Uterus (tissue), 4 donors: ENCODE measurements at places on chromosomes 3 and 15.

DNA sequence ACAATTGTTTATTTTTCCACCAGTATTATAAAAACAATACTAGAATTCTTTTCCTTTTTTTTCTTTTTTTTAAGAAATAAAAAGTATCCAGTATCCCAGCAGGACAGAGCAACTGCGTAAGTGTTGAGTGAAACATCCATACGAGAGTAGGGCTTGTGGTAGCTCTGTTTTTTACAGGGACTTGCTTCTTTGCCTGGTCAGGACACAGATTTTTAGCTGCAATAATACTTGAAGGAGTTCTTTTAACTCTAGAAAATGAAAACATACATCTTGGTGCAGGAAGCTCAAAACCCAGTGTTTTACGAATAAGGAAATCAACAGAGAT, 297.7 kb upstream of the NR2E3 start:
- no peak for DNase-seq

- DNase-seq = no peak
Observed at GRCh38 chr15:96089405-96090058, 241.0 kb upstream of the NR2F2 start.

DNA sequence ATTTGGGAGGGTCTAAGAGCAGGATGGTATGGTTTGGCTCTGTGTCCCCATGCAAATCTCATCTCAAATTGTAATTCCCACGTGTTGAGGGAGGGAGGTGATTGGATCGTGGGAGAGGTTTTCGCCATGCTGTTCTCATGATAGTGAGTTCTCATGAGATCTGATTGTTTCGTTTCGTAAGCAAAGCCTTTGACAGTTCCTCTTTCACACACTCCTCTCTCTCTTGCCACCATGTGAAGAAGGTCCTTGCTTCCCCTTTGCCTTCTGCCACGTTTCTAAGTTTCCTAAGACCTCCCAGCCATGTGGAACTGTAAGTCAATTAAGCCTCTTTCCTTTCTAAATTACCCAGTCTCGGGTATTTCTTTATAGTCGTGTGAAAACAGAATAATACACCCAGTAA, 553.7 kb downstream of the TAFA4 start:
- no peak for DNase-seq

- DNase-seq = no peak
Observed at GRCh38 chr15:67199391-67199790, 55.1 kb downstream of the AAGAB start.

DNA sequence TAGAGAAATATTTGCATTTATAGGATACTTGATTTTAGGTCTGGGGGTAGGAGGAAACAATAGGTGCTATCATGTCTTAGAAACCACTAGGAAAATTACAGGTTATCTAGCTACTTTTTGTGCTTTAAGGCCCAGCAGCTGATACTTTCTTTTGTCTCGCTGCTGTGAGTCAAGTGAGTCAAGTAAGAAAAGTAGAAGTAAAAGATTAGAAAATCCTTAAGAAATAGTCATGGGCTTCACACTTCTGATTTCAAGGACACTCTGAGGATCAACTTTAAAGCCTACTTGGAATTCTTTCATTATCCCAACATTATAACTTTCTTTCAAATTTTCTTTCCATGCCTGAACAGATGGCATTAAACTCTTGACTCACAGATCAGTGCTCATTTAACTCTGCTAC, 95.2 kb upstream of the RBMS3 start:
- no peak for DNase-seq

DNA sequence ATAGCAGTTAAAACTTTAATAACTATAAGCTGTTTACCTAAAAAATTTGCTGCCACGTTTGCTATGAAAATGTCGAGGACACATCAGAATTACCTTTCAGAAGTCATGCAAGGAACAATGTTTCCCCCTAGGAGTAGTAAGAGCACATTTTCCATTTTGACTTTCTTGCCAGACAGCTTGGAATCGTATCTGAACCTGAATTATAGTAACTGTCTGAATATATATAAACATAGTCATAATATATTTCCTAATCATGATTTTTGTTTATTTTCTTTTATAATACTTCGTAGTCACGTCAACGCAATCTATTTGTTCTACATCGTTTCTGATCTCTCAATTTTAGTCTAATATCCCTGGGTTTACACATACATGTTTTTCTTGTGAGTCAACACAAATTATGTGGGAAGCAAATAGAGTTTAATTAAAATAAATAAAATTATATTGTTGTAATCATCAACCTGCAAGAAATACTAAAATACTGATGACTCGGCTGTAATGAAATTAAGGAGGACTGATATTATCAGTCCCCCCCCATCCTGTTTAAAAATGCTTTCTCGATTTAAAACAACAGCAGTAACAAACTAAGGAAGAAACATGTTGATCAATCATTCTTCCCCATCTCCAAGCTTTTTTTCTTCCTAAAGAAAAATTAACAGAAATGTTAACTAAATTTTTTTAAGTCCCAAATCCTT, 78.4 kb downstream of the MME start:
- DNase-seq = no peak

- no peak for DNase-seq
Observed at GRCh38 chr3:181793006-181793405, 81.3 kb downstream of the SOX2 start.

DNA sequence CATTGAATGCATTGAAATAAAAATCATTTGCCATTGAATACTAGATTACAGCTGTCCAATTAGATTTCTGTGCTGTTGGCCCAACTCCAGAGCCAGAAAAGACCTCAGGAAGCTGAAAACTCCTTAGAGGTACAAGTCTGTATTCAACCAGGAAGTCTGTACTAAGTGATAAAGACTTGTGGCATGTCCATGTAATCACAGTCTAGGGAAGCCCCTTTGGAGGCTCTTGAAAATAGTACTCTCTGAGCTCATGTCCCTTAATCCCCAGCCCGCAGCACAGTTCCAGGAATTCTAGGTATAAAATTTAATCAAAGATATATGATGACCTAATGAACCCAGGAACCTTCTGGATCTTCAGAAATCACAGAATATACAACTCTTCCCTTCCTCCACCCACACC, 279.4 kb downstream of the RSL24D1 start:
- no peak for DNase-seq

DNA sequence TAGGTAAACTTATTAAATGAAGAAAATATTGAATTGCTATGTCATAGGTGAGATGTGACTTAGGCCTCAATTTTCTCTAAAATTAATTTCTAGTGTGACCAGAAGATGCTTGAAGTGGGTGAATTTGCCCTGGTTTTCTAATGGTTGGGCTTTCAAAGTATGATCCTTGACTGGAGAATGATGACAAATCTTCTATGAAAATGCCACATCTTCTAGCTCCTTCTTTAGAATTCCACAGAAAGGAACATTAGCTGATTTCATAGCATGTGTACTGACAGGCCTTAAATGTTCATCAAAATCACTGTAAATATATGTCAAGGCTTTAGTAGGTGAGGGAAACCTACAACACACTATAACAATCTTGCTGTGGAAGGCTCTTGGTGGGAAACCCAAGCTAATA, 8.9 kb downstream of the ABI3BP start:
- DNase-seq = no peak
